ENCODE measurements at places on chromosomes 11 and 22. TPM values are rescaled to one million over a fixed set of nuclear protein-coding genes. Genes with fewer than 3 reads are reported as not detected.
A peak's percentile ranks its signal among the peaks of the same experiment; 100 is the strongest.

The CLTCL1 gene
- total RNA-seq: 0.18 TPM

The P4HA3 gene
- total RNA-seq: not detected

The RTN4RL2 gene
- total RNA-seq: 1.0 TPM

The NAALAD2 gene
- not detected for total RNA-seq

The C11orf42 gene
- total RNA-seq: not detected

The MCAM gene
- total RNA-seq: 17.9 TPM

The CST6 gene
- total RNA-seq: not detected

The SPINDOC gene
- 36.3 TPM for total RNA-seq

The BRSK2 gene
- 0.24 TPM for total RNA-seq

The WNT11 gene
- total RNA-seq: not detected

The SLC22A12 gene
- total RNA-seq: not detected

DNA sequence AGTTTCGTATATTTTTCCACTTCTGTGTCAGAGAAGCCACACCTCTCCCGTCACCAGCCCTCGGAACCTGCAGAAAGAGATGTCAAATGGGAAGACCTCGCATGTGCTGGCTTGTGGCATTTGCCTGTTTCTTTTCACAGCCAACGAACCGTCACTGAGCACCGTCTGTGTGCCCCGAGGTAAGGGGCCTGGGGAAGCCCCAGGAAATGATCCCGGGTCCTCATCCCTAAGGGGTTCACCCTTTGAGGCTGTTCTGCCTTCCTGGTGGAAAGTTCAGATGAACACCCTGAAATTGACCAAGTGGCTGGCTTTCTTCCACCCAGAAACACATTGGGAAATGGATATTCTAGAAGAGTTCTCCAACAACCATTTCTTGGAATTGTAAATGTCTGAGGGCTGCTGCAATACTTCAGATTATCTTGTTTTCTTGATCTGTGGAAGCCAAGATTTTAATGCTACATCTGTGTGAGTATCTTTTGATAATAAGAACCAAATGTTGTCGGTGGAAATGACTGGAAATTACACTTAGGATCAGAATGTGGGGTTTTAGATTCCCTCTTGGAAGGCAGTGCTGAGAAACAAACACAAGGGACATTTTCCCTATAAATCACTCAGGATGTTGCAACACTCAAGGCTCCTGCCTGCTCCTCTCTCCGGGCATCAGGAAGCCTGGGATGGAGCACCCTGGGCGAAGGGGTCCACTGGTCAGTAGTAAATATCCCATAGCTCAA is 37.6 kb downstream of the RIBC2 start:
- DNase-seq: no peak

GRCh38 chr11:107842412-107843100 is 16.0 kb downstream of the SLC35F2 start:
- no peak for DNase-seq

DNA sequence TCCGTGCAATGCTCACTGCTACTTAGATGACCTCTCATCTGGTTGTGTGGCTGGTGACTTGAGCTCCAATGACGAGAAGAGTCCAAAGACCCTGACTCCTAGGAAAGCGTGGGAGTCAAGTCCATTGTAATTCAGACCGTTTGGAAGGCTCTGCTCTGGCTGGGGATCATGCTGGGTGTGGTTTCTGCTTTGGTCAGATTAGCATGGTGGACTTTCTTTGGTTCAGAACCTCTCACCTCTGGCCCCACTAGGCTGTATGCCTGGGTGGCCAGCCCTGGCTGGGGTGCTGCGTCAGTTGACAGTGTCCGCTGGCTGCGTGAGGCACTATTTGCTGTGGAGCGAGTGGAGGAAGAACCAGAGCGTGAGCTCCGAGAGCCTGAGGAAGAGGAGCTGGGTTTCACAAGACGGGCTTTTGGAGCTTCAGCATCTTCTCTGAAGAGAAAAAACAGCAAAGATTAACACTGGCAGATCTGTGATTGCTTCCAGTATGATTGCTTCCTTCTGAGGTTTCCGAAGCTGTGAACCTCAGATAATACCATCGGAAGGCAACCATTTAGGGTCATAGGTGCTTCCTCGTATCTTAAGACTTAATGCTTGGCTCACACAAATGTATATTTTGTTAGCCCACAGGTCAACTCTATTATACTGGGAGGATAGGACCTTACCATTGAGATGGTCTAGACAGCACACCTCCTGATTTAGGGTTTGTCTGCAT is 11.6 kb upstream of the HSPA8 start:
- no peak for DNase-seq

- DNase-seq: no peak
Measured at GRCh38 chr22:50270666-50271394, 650 bp upstream of the MAPK11 start.

DNA sequence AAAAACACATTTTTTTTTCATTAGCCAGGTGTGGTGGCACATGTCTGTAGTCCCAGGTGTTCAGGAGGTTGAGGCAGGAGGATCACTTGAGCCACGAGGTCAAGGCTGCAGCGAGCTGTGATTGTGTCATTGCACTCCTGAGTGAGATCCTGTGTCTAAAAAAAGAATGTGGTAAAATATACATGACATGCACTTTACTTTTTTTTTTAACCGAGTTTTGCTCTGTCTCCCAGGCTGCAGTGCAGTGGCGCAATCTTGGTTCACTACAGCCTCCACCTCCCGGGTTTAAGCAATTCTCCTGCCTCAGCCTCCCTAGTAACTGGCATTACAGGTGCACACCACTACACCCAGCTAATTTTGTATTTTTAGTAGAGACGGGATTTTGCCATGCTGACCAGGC is 22.5 kb upstream of the CLDN5 start:
- no peak for DNase-seq

GRCh38 chr11:120167659-120168058 is 29.7 kb upstream of the TRIM29 start:
- no peak for DNase-seq

- DNase-seq: no peak
Measured at GRCh38 chr11:64771861-64772260, 6.5 kb downstream of the SF1 start.

GRCh38 chr11:2860636-2861035 is 24.9 kb downstream of the CDKN1C start:
- DNase-seq: peak; percentile 11

GRCh38 chr22:42180349-42180842 is 49.8 kb upstream of the CYP2D6 start:
- DNase-seq: no peak

- no peak for DNase-seq
Measured at GRCh38 chr11:46762248-46762647, 43.2 kb downstream of the F2 start.

DNA sequence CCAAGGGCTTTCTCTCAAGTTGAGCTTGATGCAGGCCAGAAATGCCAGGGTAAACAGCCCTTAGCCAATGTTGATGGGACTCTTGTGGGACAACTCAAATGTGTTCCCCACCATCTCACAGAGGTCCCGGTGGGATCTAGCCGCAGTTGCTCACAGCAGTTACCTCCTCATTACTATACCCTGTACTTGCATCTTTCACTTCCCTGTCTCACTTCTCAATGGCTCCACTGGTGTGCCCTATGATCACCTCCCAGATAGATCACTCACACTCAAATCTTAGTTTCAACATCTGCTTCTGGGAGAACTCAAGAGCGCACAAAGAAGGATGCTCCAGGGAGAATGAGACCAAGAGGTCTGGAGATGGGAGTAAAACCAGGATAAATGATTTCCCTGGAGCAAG is 47.0 kb downstream of the RCN1 start:
- peak; percentile 17 for DNase-seq

DNA sequence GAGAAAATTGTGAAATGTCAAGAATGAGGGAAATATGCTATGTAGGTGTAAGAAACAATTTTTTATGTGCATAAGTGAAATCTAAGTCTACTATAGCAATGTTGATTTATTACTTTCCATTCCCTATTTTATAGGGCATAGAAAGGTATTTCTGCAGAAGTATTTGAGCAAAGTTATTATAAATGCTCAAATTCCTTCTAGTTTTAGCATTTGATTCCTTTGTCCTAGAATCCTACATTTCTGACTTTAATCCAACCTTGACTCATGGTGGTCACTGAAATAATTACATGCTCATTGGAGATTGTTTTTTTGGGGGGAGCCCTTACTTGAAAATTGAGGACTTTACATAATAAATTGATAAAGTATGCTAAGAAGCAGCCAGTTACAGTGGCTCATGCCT is 716.6 kb upstream of the LUZP2 start:
- no peak for DNase-seq
